ENCODE measurements at places on chromosomes 7 and 10.

GRCh38 chr7:64874114-64874513 is 29.0 kb upstream of the ZNF273 start:
- no peaks in the 10 kb centered on the region for H3K4me1 ChIP-seq
- no peaks in the 10 kb centered on the region for H3K36me3 ChIP-seq
- H3K4me3 ChIP-seq, result no peak overlapping the region
- peak; percentile 14 for DNase-seq

DNA sequence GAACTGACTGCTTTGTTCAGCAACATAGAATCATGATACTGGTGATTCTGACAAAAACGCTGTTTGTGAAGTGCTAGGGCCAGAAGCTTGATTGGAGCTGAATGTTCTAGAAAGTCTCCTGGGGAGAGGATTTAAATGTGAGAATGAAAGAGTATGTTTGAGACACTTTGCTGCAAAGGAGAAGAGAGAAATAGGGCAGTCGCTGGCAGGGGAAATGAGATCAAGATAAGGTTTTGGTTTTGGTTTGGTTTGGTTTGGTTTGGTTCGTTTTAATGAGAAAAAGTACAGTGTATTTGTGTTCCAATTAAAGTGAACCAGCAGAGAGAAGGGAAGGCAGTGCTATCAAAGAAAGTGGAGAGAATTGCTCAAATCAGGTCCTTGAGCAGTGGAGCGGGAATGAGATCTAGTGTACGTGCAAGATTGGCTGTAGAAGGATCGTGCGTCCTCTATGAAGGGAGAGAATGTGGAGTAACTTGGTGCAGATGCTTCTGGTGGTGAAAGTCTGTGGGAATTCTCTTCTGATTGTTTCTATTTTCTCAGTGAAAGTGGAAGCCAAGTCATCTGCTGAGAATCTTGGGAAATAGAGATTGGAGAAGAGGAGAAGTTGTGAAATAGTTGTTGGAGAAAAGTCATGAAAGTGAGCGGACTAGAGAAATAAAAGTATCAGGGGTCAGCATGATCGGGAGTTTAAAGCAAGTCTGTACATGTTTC is 270.5 kb downstream of the CCDC3 start:
- no peak overlapping the region for H3K4me3 ChIP-seq
- no peak overlapping the region for H3K27ac ChIP-seq
- DNase-seq, result no peak
- no peaks in the 10 kb centered on the region for H3K36me3 ChIP-seq
- no peaks in the 10 kb centered on the region for H3K4me1 ChIP-seq
- H3K27me3 ChIP-seq, result no peaks in the 10 kb centered on the region

GRCh38 chr7:19381321-19381720 is 236.1 kb upstream of the FERD3L start:
- H3K27me3 ChIP-seq, result no peaks in the 10 kb centered on the region
- H3K36me3 ChIP-seq, result no peaks in the 10 kb centered on the region
- DNase-seq, result no peak
- H3K4me3 ChIP-seq, result no peak overlapping the region

GRCh38 chr7:1227071-1227804 is 5.4 kb upstream of the UNCX start:
- peaks cover 3% of the 10 kb centered on the region for H3K4me1 ChIP-seq
- peaks cover 17% of the 10 kb centered on the region for H3K27me3 ChIP-seq
- DNase-seq, result no peak
- H3K27ac ChIP-seq, result no peak overlapping the region

GRCh38 chr10:62016623-62017490 is 115.4 kb downstream of the ARID5B start:
- peak overlapping the region; percentile 10 for H3K27ac ChIP-seq
- no peak for DNase-seq
- no peaks in the 10 kb centered on the region for H3K27me3 ChIP-seq

DNA sequence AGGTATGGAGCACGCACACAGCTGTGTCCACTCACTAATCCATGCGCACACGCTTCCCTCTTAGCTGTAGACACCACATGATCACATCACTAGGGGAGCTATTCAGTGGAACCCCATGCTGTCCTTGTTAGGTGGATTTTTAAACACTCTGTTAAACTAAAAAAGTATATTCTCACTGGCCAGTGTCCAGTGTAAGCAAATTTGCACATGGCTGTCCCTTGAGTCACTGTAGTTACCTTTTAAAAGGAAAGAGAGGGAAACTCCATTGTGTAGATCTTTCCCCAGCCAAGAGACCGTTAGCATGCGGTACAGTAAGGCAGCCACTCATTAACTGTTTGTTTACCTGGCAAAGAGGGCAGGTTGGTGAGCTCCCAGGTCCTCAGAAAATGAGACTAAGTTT is 81.6 kb upstream of the INSYN2A start:
- H3K4me1 ChIP-seq, result no peaks in the 10 kb centered on the region
- no peak overlapping the region for H3K4me3 ChIP-seq
- peaks cover 2% of the 10 kb centered on the region for H3K36me3 ChIP-seq
